Hypothalamus (tissue), 51 donors: ENCODE measurements at places on chromosomes 16 and 17.
A peak's percentile ranks its signal among the peaks of the same experiment; 100 is the strongest.

GRCh38 chr16:18832006-18832405 is 30.7 kb upstream of the ARL6IP1 start:
- DNase-seq: no peak

GRCh38 chr17:73187203-73187769 is 5.6 kb upstream of the COG1 start:
- DNase-seq: no peak

- peak; percentile 70 for DNase-seq
Measured at GRCh38 chr17:10198509-10199249, at the start of gene GAS7. Gene GAS7, minus strand, starts transcription at chr17:10198606.

GRCh38 chr16:22053921-22054341 is 38.4 kb upstream of the VWA3A start:
- DNase-seq: no peak

DNA sequence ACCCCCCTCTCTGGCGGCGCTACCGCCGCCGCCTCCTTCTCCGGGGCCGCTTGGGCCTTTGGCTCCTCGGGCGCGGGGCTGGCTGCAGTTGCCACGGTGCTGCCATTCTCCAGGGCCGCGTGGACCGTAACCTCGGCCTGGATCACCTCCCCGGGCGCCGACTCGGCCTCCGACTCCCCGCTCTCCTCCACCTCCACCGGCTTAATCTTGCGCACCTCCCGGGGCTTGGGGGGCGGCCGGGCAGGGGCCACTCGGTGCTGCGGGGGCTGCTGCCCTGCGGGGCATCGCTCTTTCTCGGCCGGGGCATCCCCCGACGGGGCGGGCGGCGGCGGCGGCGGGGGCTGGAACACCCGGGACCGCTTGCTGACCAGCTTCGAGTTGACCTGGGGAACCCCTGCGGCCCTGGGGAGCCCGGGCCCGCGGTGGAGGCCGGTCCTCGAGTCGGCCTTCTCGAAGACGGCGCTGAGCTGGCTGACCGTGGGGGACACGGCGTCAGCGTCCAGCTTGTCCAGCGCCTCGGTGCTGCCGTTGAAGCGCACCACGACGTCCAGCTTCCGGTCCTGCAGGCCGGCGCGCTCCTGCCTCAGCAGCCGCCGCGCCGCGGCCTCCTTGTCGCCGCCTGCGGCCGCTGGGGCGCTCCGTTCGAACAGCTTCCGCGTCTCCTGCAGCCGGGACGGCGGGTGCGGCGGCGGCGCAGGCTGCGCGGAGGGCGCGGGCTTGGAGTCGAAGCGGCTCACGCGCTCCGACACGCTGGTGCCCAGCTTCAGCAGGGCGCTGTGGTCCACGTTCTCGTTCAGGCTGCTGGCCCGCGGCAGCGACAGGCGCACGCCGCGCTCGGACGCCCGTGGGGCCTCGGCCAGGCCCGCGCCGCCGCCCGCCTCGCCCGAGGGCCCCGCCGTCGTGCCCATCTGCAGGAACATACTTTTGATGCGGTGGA is 792 bp downstream of the PPP1R9B start:
- DNase-seq: peak; percentile 33
